ENCODE measurements at places on chromosomes 13 and 19. TPM values are rescaled to one million over a fixed set of nuclear protein-coding genes. Genes with fewer than 3 reads are reported as not detected.

CBLC gene
- total RNA-seq, result not detected

MEIOSIN gene
- not detected for total RNA-seq

PLVAP gene
- not detected for total RNA-seq

PRR20C gene
- total RNA-seq, result not detected

ZNF565 gene
- total RNA-seq, result 4.8 TPM

TEX29 gene
- 0.19 TPM for total RNA-seq
